ENCODE measurements at places on chromosomes 12 and 14.

GRCh38 chr12:53505086-53505485 lies 2.2 kb downstream of the NPFF start:
- no peak overlapping the region for H3K27ac ChIP-seq
- DNase-seq, result no peak

DNA sequence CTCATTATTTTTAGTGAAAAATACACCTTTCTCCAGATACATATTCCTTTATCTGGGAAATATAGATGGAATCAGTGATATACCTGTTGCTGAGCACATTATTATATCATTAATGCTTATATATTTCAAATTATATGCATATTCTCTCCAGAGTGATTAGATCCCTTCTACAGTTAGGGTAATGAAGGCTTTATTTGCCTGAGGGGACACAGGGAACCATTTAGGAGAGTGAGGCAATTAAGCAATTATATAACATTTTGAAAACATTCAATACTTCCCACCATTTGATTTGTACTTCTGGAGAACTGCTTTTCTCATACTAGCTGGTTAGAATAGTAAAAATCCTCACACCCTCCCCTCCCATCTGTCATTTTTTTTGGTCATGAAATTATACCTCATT lies 212.8 kb upstream of the NOVA1 start:
- H3K4me3 ChIP-seq, result no peak overlapping the region
- H3K36me3 ChIP-seq, result no peaks in the 10 kb centered on the region
- no peaks in the 10 kb centered on the region for H3K4me1 ChIP-seq
- no peaks in the 10 kb centered on the region for H3K27me3 ChIP-seq
- DNase-seq, result no peak
- no peak overlapping the region for H3K27ac ChIP-seq

GRCh38 chr12:100075598-100075997 lies 67.1 kb downstream of the BLTP3B start:
- H3K27ac ChIP-seq, result no peak overlapping the region
- DNase-seq, result no peak
- no peak overlapping the region for H3K4me3 ChIP-seq
- no peaks in the 10 kb centered on the region for H3K4me1 ChIP-seq

DNA sequence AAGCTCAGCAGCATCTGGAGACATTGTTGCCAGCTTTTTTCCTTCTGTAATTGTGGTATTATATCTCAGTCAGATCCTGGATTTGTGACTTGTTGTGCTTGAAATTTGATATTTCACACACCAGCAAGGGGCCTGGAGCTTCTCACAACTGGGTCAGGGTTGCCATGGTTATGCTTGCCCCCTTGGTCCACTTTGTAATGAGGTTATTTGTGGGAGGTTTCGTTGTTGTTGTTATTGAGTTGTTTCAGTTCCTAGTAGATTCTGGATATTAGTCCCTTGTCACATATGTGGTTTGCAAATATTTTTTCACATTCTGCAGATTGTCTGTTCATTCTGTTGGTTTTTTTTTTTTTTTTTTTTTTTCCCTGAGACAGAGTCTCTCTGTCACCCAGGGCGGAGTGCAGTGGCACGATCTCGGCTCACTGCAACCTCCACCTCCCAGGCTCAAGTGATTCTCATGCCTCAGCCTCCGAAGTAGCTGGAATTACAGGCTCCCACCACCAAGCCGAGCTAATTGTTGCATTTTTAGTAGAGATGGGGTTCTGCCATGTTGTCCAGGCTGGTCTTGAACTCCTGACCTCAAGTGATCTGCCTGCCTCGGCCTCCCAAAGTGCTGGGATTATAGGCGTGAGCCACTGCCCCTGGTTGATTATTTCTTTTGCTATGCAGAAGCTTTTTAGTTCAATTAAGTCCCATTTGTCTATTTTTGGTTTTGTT lies 80.6 kb upstream of the ETV6 start:
- H3K36me3 ChIP-seq, result no peaks in the 10 kb centered on the region
- no peak overlapping the region for H3K27ac ChIP-seq
- no peak for DNase-seq
- H3K4me1 ChIP-seq, result no peaks in the 10 kb centered on the region
- H3K27me3 ChIP-seq, result peaks cover 33% of the 10 kb centered on the region
- H3K4me3 ChIP-seq, result no peak overlapping the region

- H3K36me3 ChIP-seq, result no peaks in the 10 kb centered on the region
- no peak overlapping the region for H3K27ac ChIP-seq
- no peak overlapping the region for H3K4me3 ChIP-seq
- no peaks in the 10 kb centered on the region for H3K4me1 ChIP-seq
- no peak for DNase-seq
- peaks cover 4% of the 10 kb centered on the region for H3K27me3 ChIP-seq
Measured at GRCh38 chr12:65055859-65056258, 65.2 kb downstream of the WIF1 start.

DNA sequence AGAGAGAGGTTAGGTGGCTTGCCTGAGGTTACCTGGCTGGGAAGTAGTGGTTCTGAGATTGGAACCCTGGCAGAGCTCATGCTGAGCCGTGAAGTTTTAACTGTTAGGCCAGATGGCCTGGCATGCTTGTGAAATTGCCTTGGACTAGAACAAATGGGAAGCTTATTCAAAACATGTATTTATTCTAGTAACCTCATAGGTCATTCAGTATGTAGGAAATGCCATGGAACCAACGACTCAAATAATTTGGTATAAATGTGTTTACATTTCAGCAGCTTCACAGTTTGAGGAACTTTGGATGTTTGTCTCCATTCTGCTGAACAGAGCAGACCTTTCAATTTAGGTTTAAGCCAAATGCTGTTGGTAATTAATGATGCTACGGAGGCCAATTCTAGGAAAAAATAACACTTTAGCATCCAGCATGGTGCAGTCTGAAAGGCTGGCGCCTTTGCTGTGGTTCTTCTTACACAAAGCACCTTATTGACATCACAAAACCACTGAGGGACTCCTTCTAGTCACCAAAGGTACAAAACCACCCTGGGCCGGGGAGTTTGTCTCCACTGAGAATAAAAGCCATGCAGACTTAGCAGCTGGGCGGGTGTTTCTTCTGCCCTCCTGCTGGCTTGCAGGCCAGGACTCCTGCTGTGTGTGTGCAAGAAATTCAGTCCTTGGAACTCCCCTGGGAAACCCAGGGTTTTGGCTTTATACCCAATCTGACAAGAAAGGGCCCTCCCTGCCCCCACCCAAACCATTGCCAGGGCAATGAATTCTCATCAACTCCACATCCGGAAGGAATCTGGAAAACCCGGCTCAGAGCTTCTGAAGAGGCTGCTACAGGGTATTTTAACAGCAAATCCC lies 64.2 kb downstream of the ELK3 start:
- H3K27ac ChIP-seq, result no peak overlapping the region
- peaks cover 39% of the 10 kb centered on the region for H3K36me3 ChIP-seq
- DNase-seq, result no peak
- H3K27me3 ChIP-seq, result no peaks in the 10 kb centered on the region
- peaks cover 14% of the 10 kb centered on the region for H3K4me1 ChIP-seq
- H3K4me3 ChIP-seq, result no peak overlapping the region

DNA sequence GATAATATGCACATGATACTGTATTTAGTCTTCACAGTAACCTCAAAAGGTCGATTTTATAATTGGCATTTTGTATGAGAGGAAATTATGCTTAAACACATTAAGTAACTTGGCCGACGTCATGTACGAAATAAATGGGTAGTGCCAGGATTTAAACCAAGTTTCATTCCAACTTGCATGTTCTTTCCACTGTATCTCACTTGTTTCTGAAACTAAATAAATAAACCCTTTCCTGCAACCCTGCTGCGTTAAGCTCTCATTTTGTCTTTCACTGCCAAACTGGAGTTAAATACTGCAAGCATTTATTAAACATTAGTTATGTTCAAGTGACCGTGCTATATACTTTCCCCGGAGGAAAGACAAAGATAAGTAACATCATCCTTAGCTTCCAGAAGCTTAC lies 293.9 kb upstream of the PRKD1 start:
- H3K27me3 ChIP-seq, result no peaks in the 10 kb centered on the region
- no peaks in the 10 kb centered on the region for H3K4me1 ChIP-seq
- H3K27ac ChIP-seq, result no peak overlapping the region
- H3K36me3 ChIP-seq, result no peaks in the 10 kb centered on the region
- no peak for DNase-seq
- H3K4me3 ChIP-seq, result no peak overlapping the region

GRCh38 chr14:99986396-99986795 lies 78.8 kb upstream of the EVL start:
- peaks cover 14% of the 10 kb centered on the region for H3K27me3 ChIP-seq
- no peak for DNase-seq
- peaks cover 16% of the 10 kb centered on the region for H3K4me1 ChIP-seq
- H3K27ac ChIP-seq, result no peak overlapping the region

GRCh38 chr12:96041181-96041580 lies 5.8 kb upstream of the LTA4H start:
- DNase-seq, result no peak
- no peak overlapping the region for H3K4me3 ChIP-seq
- no peaks in the 10 kb centered on the region for H3K36me3 ChIP-seq
- no peak overlapping the region for H3K27ac ChIP-seq

DNA sequence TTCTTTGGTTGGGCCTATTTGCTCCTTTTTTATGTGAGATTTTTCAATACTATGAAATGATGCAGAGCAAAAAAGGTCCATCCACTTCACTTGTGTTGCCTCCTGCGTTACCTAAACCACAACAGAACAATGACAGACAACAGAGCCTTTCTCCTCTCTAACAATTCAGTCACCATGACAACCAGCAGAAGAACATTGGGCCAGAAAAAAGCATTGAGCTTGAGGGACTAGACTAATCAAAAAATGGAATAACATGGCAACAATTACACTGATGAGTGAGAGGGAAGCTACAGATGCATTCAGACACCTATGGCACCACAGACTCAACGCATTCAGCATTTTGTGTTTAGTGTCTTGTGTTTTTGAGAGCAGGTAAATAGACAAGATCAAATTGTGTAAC lies 44.6 kb upstream of the PTCSC3 start:
- peaks cover 13% of the 10 kb centered on the region for H3K4me1 ChIP-seq
- peaks cover 3% of the 10 kb centered on the region for H3K27me3 ChIP-seq
- no peak overlapping the region for H3K4me3 ChIP-seq
- DNase-seq, result no peak
- no peak overlapping the region for H3K27ac ChIP-seq
- H3K36me3 ChIP-seq, result no peaks in the 10 kb centered on the region

GRCh38 chr12:76241371-76241770 lies 106.8 kb downstream of the BBS10 start:
- H3K4me3 ChIP-seq, result no peak overlapping the region
- DNase-seq, result no peak
- H3K27ac ChIP-seq, result no peak overlapping the region
- H3K27me3 ChIP-seq, result peaks cover 22% of the 10 kb centered on the region

DNA sequence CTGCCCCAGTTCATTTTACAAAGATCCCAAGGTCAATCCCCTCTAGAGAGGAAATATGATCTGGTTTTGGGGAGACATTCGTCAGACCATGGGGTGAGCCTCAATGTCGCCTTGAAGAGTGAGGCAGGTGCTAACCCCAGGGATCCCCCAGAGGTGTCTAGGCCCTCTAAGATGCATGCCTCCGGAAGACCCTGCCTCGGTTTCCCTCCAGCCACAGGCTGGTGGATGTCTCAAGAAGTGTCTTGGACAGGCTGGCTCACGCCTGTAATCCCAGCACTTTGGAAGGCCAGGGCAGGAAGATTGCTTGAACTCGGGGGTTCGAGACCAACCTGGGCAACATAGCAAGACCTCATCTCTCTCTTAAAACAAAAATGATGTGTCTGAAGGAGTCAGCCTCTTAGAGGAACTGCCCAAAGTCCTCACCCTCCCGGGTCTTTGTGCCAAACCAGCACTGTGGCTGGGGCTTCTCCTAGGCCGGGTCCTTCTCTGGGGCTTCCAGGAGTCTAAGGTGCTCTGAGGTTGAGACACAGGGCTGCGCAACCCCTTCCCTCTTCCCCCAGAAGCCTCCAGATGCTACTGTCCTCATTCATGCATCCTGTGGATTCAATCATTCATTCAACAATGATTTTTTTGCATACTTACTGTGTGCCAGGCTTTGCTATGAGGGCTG lies 24.7 kb upstream of the BEGAIN start:
- H3K27me3 ChIP-seq, result peaks cover 6% of the 10 kb centered on the region
- peaks cover under 1% of the 10 kb centered on the region for H3K4me1 ChIP-seq
- H3K4me3 ChIP-seq, result no peak overlapping the region

DNA sequence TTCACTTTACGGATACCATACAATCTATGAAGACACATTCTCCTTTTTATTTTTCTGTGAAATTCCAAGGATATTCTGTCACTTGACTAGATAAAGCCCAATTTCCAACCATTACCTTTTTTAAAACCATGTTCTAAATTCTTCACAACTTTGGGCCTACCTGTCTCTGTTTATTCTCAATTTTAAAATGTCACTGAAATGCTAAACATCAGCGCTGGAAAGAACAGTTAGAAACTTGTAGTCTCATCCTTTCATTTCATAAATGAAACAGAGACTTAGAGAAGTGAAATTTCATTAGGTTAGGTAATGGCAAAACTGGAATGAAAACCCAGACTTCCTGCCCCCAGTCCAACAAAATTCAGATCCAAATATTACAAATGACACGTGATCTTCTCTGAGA lies 396.2 kb downstream of the CCDC91 start:
- H3K36me3 ChIP-seq, result no peaks in the 10 kb centered on the region
- no peak overlapping the region for H3K27ac ChIP-seq
- H3K4me3 ChIP-seq, result no peak overlapping the region
- H3K27me3 ChIP-seq, result no peaks in the 10 kb centered on the region
- no peak for DNase-seq
- H3K4me1 ChIP-seq, result no peaks in the 10 kb centered on the region

DNA sequence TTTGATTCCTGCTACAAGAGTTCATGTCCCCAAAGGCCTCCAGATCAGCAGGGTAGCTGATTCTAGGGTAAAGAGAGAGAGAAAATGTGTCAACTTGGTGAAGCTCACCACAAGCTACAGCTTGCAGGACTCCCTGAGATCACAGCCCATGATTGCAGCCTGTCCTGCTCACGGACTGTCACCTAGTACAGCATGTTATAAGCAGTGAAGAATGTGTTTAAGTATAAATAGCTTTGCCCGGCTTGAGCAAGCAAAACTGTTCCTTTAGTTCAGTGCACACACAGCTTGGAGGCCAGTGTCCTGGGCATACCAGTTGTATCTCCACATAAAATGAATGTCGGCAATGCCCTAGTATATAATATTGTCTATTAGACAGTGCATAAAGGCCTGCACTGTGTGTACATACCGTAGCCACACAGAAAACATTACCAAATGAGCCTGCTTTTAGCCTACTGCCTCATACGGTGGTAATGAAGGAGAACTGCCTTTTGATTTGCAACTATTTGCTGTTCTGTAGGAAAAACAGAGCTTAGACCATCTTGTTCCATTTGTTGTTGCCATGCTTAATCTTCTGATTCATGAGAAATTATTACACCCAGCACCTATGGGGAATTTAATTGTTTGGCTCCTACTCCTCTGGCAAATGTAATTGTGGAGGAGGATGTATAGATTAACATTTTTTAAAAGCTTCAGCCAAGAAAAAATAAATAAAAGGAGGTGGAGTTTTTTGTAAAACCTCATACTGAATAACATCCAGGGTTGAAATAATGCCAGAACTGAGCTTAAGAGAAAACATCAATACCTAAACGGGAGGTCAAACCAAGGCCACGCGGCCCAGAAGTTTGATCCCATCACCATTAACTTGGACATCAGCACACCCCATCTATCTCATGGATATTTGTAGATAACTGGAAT lies 108.1 kb upstream of the G2E3 start:
- no peaks in the 10 kb centered on the region for H3K4me1 ChIP-seq
- H3K27ac ChIP-seq, result no peak overlapping the region
- H3K36me3 ChIP-seq, result no peaks in the 10 kb centered on the region
- H3K27me3 ChIP-seq, result no peaks in the 10 kb centered on the region
- DNase-seq, result no peak

Measured in activated T-helper 2 cell treated with anti-CD3 and anti-CD28 coated beads, Interferon-gamma antibody, Interleukin-2, Interleukin-4, amounts not matched to agents 10 μg/mL and 5 μg/mL and 100 μg/mL, durations not matched to agents 14 hours and 24 hours and 36 hours (primary cell).